Neural progenitor cell (in vitro differentiated cells): ENCODE measurements at places on chromosomes 1 and 21. TPM values are rescaled to one million over a fixed set of nuclear protein-coding genes. Genes with fewer than 3 reads are reported as not detected.

- no peaks in the 10 kb centered on the region for H3K36me3 ChIP-seq
- H3K27me3 ChIP-seq, result no peaks in the 10 kb centered on the region
- no peak for DNase-seq
- H3K27ac ChIP-seq, result no peak overlapping the region
- H3K4me1 ChIP-seq, result peaks cover 8% of the 10 kb centered on the region
Observed at GRCh38 chr1:113199760-113200455, 126.9 kb downstream of the LRIG2 start.

DNA sequence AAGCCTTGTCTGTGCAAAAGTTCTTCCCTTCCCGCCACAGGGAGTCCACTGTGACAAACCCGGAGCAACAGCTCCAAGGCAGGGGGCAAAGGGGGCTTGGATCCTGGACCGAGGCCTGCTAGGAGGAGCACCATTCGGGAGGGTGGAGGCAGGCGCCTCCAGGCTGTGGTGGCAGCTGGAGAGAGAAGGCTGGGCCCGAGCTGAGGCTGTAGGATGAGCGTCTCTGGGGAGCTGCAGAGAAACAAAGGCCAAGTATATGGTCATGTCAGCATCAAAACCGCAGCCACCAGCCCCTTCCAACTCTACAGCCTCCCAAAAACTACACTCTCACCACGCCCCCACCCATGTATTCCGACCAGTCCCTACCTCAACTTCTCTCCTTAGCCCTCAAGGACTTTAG is 579 bp downstream of the SH3BP5L start:
- H3K27ac ChIP-seq, result no peak overlapping the region
- no peaks in the 10 kb centered on the region for H3K36me3 ChIP-seq
- H3K4me3 ChIP-seq, result peak overlapping the region; percentile 86

DNA sequence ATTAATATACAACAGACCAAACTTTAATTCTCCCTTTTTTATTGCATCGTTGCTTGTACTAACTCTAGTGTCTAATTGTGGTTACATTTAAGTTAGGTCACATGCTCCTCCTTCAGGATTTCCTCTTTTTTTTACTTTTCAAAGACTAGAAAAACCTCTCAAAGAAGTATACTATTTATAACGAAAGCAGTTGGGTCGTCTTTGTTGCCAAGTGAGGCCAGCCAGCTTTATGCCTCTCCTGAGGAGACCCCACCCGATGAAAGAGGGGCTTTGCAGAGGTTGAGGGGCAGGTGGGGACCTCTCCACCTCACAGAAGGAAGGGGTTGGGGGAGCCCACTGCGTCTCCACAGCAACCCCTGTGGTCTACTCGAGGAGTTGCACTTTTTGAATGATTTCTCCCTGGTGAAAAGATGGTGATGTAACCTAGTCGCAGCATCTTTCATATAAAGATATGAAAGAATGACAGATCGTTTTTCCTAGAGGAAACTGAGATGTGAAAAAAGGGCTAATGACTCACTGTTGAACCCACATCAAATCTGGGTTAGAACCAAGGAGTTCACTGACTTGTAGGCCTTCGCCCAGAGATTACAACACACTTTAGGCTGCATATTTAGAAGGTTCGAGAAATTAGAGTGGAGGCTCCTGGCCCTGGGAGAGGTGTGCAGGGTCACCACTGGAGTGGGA is 6.4 kb downstream of the TGFB2 start:
- H3K27ac ChIP-seq, result no peak overlapping the region
- H3K4me3 ChIP-seq, result no peak overlapping the region
- no peaks in the 10 kb centered on the region for H3K36me3 ChIP-seq

GRCh38 chr1:94876362-94876761 is 50.5 kb downstream of the CNN3 start:
- H3K36me3 ChIP-seq, result no peaks in the 10 kb centered on the region
- peaks cover 7% of the 10 kb centered on the region for H3K4me1 ChIP-seq
- no peaks in the 10 kb centered on the region for H3K27me3 ChIP-seq

DNA sequence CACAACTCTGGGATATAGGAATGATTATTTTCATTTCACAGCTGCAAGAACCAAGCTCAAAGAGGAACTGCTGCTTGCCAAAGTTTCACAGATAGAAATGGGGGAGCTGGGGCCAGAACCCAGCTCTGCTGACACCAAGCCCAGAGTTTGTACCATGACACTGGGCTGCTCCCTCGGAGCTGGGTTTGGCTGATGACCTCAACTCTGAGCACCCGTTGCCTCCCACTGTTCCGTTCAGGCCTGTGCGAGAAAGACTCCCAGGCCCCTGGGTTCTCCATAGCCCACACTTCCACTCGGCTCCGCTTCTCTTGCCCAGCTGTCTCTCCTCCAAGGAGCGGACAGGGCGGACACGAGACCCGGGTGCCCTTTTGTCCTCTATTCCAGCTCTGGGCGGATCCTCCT is 55.2 kb downstream of the NGF start:
- no peak overlapping the region for H3K4me3 ChIP-seq
- no peak for DNase-seq
- peaks cover 11% of the 10 kb centered on the region for H3K4me1 ChIP-seq
- H3K36me3 ChIP-seq, result no peaks in the 10 kb centered on the region
- no peak overlapping the region for H3K27ac ChIP-seq
- no peaks in the 10 kb centered on the region for H3K27me3 ChIP-seq

- no peak overlapping the region for H3K27ac ChIP-seq
- H3K36me3 ChIP-seq, result no peaks in the 10 kb centered on the region
- peaks cover 11% of the 10 kb centered on the region for H3K4me1 ChIP-seq
- no peaks in the 10 kb centered on the region for H3K27me3 ChIP-seq
- no peak overlapping the region for H3K4me3 ChIP-seq
- DNase-seq, result no peak
Observed at GRCh38 chr1:156947818-156948525, 27.5 kb downstream of the LRRC71 start.

GRCh38 chr1:15027515-15027986 is 126.0 kb upstream of the TMEM51 start:
- peaks cover 7% of the 10 kb centered on the region for H3K4me1 ChIP-seq
- no peaks in the 10 kb centered on the region for H3K36me3 ChIP-seq
- no peak overlapping the region for H3K4me3 ChIP-seq
- peak; percentile 67 for DNase-seq
- H3K27me3 ChIP-seq, result no peaks in the 10 kb centered on the region

DNA sequence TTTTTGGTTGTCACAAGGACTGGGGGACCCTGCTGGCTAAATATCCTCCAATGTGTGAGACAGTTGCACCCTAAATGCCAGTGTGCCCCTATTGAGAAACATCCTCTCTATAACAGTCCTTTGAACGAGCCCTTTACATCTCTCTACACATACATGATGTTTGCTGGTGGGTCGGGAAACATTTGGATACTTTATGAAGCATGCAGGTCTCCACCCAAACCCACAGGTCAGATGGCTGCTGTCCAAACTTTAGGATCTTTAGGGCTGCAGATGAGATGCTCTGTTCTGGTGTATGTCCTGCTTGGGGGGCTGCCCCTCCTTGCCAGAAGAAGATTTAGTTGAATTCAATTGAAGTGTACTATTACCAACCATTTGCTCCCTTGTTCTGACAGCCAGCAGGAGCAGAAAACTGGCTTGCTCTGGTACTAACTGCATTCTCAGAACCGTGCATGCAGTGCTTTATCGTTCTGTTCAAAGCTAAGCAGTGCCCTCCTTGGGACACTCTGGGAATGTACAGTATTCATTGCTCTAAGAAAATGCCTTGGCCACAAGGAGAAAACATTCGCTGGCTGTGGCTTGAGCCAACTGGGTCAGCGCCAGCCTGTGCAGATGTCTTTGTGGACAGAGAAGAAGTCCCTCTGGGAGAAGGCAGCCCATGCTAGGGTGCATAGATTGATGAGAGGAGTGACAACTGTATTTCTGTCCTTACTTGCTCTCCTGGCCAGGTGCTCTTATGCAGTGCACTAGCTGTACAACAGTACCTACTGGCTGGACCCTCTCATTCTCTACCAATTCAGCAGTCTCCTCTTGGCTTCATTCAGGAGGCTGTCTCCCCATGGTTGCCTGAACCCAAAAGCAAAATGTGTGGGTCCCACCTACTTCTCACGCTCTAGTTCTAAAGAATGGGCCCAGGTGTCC is 61.4 kb upstream of the DIRAS3 start:
- H3K27me3 ChIP-seq, result no peaks in the 10 kb centered on the region
- H3K27ac ChIP-seq, result no peak overlapping the region
- H3K36me3 ChIP-seq, result peaks cover 5% of the 10 kb centered on the region
- H3K4me1 ChIP-seq, result no peaks in the 10 kb centered on the region

DNA sequence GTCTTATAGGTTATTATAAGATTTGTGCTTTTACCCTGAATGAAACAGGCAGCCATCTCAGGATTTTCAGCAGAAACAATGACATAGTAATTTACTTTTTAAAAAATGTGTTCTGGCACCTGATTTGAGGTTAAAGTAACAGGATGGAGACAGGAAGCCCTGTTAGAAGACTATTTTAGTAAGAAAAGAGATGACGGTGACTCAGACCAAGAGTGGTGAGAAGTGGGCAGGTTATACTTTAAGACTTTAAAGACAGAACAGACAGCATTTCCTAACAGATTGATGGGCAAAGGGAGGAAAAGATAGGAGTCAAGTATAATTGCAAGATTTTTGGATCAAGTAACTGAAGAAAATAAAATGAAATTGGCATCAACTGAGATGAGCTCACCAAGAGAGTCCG is 436.8 kb upstream of the NR5A2 start:
- H3K36me3 ChIP-seq, result no peaks in the 10 kb centered on the region
- H3K27ac ChIP-seq, result no peak overlapping the region

- H3K4me3 ChIP-seq, result no peak overlapping the region
- no peaks in the 10 kb centered on the region for H3K36me3 ChIP-seq
- no peak for DNase-seq
Observed at GRCh38 chr1:53367503-53368313, 39.8 kb upstream of the LRP8 start.

GRCh38 chr1:5664081-5664768 is 328.0 kb downstream of the NPHP4 start:
- no peak overlapping the region for H3K4me3 ChIP-seq
- no peak overlapping the region for H3K27ac ChIP-seq

DNA sequence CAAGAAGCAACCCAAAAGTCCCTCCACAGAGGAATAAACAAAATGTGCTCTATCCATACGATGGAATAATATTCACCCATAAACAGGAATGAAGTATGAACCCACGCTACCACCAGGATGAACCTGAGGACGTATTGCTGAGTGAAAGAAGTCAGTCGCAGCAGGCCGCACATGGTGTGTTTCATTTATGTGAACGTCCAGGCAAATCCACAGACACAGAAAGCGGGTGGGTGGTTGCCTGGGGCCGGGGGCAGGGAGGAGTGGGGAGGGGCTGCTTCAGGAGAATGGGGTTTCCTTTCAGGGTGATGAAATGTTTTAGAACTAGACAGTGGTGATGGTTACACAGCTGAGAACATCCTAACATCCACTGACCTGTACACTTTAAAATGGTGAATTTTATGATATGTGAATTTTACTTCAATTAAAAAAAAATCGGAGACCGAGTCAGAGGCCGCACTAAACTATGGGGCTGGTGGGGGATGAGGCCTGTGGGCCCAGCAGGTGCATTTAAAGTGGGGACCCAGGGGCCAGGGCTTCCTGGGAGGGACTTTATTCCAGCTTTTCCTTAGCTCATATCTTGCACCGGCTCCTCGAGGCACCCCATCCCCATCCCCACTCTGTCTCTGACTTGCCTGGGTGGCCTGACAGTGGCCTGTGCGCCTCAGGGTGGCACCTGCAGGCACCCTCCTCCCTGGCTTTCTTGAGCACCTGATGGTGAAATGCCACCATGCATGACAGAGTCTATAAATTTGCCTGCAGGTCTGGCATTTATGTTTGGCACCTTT is 392.6 kb upstream of the VAMP3 start:
- no peaks in the 10 kb centered on the region for H3K27me3 ChIP-seq
- H3K36me3 ChIP-seq, result no peaks in the 10 kb centered on the region

DNA sequence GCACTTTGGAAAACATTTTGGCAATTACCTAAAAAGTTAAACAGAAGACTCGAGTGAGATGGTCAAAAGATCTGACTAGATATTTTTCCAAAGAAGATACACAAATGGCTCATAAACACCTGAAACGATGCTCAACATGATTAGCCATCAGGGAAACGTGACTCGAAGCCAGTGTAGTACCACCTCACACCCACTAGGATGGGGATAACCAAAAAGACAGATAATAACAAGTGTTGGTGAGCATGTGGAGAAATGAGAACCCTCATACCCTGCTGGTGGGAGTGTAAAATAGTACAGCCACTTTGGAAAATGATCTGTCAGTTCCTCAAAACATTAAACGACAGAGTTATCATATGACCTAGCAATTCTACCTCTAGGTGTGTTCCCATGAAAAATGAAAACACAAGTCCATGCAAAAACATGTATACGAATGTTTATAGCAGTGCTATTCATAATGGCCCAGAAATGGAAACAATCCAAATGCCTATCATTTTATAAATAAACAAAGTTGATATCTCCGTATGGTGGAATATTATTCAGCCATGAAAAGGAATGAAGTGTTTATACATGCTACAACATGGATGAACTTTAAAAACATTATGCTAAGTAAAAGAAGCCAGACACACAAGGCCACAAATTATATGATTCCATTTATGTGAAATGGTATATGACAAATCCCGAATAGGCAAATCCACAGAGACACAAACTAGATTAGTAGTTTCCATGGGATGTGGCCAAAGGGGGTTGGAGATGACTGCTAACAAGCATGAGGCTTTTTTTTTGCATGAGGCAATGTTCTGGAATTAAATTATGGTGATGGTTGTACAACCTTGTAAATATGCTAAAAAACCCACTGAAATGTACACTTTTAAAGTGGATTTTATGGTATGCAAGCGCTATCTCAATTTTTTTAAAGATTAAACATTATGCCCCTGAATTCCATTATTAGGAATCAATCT is 625.3 kb downstream of the KIF26B start:
- no peak overlapping the region for H3K27ac ChIP-seq

DNA sequence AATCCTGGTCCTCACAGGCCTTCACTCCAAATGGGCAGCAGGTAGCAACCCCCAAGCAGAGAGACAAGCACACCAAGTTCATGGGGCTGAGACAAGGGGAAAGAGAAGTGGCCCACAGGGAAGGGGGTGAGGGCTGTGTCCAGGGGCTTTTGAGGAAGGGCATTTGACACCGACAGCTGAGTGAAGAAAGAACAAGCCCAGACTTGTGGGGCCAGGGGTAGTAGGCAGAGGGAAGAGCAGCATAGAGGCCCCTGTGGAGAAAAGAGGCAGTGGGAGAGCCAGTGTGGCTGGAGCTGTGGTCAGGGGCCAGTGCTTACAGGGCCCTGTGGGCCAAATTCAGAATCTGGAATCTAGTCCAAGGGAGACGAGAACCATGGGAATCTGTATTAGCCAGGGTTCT is 85.4 kb downstream of the IGSF21 start:
- no peak overlapping the region for H3K27ac ChIP-seq
- H3K4me1 ChIP-seq, result peaks cover 31% of the 10 kb centered on the region
- no peaks in the 10 kb centered on the region for H3K27me3 ChIP-seq
- no peak overlapping the region for H3K4me3 ChIP-seq
- no peak for DNase-seq

The ATP5PB gene
- total RNA-seq, result 273 and 467 TPM in 2 replicates

The FBLIM1 gene
- total RNA-seq, result 4.7 and 13.0 TPM in 2 replicates

The CATSPERE gene
- 0.86 and 1.1 TPM in 2 replicates for total RNA-seq

The CELF3 gene
- 0.17 and 1.1 TPM in 2 replicates for total RNA-seq

The NIBAN1 gene
- 0.15 and 0.36 TPM in 2 replicates for total RNA-seq

The AADACL4 gene
- not detected in 2 replicates for total RNA-seq
